ENCODE measurements at places on chromosomes 13 and 19. TPM values are rescaled to one million over a fixed set of nuclear protein-coding genes. Genes with fewer than 3 reads are reported as not detected.

The CYP4F12 gene
- not detected for total RNA-seq

The OBI1 gene
- total RNA-seq = 16.0 TPM

The TNFSF9 gene
- total RNA-seq = 1.5 TPM

The PALM3 gene
- total RNA-seq = not detected

The ICAM4 gene
- total RNA-seq = not detected

Measured in activated naive CD4-positive, alpha-beta T cell treated with anti-CD3 and anti-CD28 coated beads for 36 hours (primary cell).